ENCODE measurements at places on chromosomes 11 and 22. TPM values are rescaled to one million over a fixed set of nuclear protein-coding genes. Genes with fewer than 3 reads are reported as not detected.

- no peak for DNase-seq
- H3K4me3 ChIP-seq: no peak overlapping the region
- no peaks in the 10 kb centered on the region for H3K27me3 ChIP-seq
- H3K4me1 ChIP-seq: peaks cover 9% of the 10 kb centered on the region
Observed at GRCh38 chr11:37449146-37449545, 851.1 kb upstream of the RAG2 start.

DNA sequence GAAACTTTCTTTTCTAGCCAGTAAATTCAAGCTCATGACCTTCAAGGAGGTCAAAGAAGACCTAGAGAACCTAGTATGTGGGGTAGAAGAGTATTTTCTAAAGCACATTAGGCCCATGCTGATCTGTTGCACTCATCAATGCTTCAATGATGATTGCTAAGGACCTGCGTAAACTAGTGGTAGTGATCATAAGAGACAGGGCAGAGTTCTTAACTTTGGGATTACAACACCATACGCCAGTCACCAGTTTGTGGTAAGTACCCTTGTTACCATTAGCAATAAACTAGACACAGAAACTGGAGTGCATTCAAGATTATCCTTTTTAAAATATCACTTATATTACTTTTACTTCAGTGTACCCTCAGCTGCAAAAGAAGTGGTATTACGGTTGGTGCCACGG is 490.3 kb downstream of the BUD13 start:
- H3K27me3 ChIP-seq: no peaks in the 10 kb centered on the region
- no peak for DNase-seq
- no peaks in the 10 kb centered on the region for H3K36me3 ChIP-seq
- no peak overlapping the region for H3K27ac ChIP-seq
- H3K4me3 ChIP-seq: no peak overlapping the region

GRCh38 chr11:76807206-76807875 is 24.2 kb downstream of the TSKU start:
- DNase-seq: peak; percentile 56
- H3K4me3 ChIP-seq: no peak overlapping the region
- H3K4me1 ChIP-seq: peaks cover 9% of the 10 kb centered on the region
- no peaks in the 10 kb centered on the region for H3K36me3 ChIP-seq
- no peak overlapping the region for H3K27ac ChIP-seq
- no peaks in the 10 kb centered on the region for H3K27me3 ChIP-seq

GRCh38 chr22:41753984-41754383 is 46.5 kb upstream of the CCDC134 start:
- H3K27ac ChIP-seq: no peak overlapping the region
- H3K4me3 ChIP-seq: no peak overlapping the region
- H3K4me1 ChIP-seq: peaks cover 5% of the 10 kb centered on the region
- DNase-seq: no peak
- H3K27me3 ChIP-seq: no peaks in the 10 kb centered on the region

The HTR3B gene
- polyA plus RNA-seq: 0.05 TPM

GRCh38 chr11:57373146-57373545 is 7.8 kb downstream of the PRG3 start:
- DNase-seq: no peak
- no peaks in the 10 kb centered on the region for H3K27me3 ChIP-seq
- peaks cover 4% of the 10 kb centered on the region for H3K4me1 ChIP-seq
- no peak overlapping the region for H3K4me3 ChIP-seq

The DCDC1 gene
- polyA plus RNA-seq: not detected

The MMP13 gene
- polyA plus RNA-seq: not detected

The APOA4 gene
- not detected for polyA plus RNA-seq

The AGBL2 gene
- not detected for polyA plus RNA-seq

- H3K4me1 ChIP-seq: peaks cover 46% of the 10 kb centered on the region
- peak within 1 kb of the TSS; percentile 100 for H3K4me3 ChIP-seq
- H3K27ac ChIP-seq: peak within 1 kb of the TSS; percentile 98
- no peaks in the 10 kb centered on the region for H3K27me3 ChIP-seq
- peaks cover 34% of the 10 kb centered on the region for H3K36me3 ChIP-seq
Observed at GRCh38 chr11:72814286-72815109, at the start of gene ATG16L2. Gene ATG16L2 (plus strand): TSS chr11:72814411. CDS start chr11:72814446, 35 bp downstream.

- H3K27me3 ChIP-seq: no peaks in the 10 kb centered on the region
- H3K27ac ChIP-seq: no peak overlapping the region
- H3K4me3 ChIP-seq: no peak overlapping the region
- no peaks in the 10 kb centered on the region for H3K4me1 ChIP-seq
Observed at GRCh38 chr11:31199378-31199777, 170.2 kb downstream of the DCDC1 start.

The GNG3 gene
- not detected for polyA plus RNA-seq

DNA sequence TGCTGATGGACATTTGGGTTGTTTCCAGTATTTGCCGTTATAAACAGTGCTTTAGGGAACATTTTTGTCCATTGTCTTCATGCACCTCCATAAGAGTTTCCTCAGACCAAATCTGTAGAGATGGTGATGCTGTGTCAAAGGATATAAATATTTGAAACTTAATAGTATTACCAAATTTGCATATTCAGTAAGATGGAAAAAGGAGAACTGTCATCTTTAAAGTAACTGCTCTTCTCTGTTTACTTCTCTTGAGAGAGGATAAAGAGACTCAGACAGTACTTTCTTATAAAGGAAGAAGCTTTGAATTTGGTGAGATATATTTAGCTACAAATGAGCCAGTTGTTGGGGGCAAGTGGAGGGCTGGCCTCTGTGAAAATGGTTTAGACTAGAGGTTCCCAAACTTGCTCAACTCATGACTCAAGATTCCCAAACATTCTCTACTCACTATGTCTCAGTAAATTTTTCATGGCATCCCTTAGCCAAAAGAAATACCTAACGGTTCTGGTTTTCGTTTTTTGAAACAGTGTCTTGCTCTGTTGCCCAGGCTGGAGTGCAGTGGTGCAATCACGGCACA is 26.2 kb downstream of the SHISA8 start:
- H3K27ac ChIP-seq: no peak overlapping the region
- DNase-seq: no peak
- H3K4me3 ChIP-seq: no peak overlapping the region
- no peaks in the 10 kb centered on the region for H3K4me1 ChIP-seq

- no peaks in the 10 kb centered on the region for H3K36me3 ChIP-seq
- H3K4me3 ChIP-seq: no peak overlapping the region
- DNase-seq: no peak
Observed at GRCh38 chr11:44167046-44167445, 71.6 kb downstream of the EXT2 start.

The DCHS1 gene
- polyA plus RNA-seq: 0.88 TPM

GRCh38 chr11:71156301-71156700 is 96.1 kb downstream of the SHANK2 start:
- H3K4me3 ChIP-seq: no peak overlapping the region
- no peak for DNase-seq
- H3K27ac ChIP-seq: no peak overlapping the region
- H3K4me1 ChIP-seq: no peaks in the 10 kb centered on the region

The OR8D4 gene
- not detected for polyA plus RNA-seq

DNA sequence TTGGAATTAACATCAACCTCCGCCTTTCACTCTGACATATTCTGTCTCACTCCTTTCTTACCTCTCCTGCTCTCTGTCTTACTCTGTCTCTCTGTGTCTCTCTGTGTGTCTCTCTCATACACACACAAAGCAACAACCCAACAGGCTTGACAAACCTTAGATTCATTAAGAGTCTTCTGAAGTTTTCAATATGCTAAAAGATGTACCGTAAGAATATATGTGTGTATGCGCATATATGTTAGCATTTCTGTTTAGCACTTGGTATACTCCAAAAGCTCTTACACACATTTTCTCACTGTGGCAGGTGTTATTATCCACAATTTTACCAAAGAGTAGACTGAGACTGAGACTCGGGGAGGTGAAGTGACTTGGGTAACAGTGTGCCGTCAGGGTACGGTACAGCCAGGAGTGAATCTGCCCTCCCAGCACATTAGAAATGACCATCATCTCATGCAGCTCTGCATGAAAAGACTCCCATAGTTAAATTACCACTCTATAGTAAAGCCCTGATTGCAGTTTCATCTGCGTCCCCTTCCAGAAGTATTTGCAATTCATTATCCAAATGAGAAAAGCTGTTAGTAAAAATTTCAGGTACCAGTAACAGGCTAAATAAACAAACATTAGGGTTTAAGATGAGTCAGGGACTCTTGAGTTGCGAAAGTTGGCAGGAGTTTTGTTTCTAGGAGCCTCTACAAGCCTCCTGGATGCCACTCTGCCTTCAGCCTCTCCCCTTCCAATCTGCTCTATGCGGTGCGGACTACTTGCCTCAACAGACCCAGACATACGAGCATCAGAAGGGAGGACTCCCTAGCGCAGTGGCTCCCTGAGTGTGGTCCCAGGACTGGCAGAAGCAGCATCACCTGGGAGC is 195.2 kb upstream of the TMEM45B start:
- H3K36me3 ChIP-seq: no peaks in the 10 kb centered on the region
- H3K27me3 ChIP-seq: no peaks in the 10 kb centered on the region
- no peak overlapping the region for H3K4me3 ChIP-seq
- no peak overlapping the region for H3K27ac ChIP-seq
- DNase-seq: no peak
- H3K4me1 ChIP-seq: no peaks in the 10 kb centered on the region

The GRIK4 gene
- not detected for polyA plus RNA-seq

GRCh38 chr11:74437441-74438042 is 29.8 kb downstream of the KCNE3 start:
- H3K4me1 ChIP-seq: no peaks in the 10 kb centered on the region
- H3K27me3 ChIP-seq: no peaks in the 10 kb centered on the region
- no peak for DNase-seq
- H3K4me3 ChIP-seq: no peak overlapping the region

- peak; percentile 83 for DNase-seq
- no peaks in the 10 kb centered on the region for H3K27me3 ChIP-seq
- peak within 1 kb of the TSS; percentile 94 for H3K4me3 ChIP-seq
- peaks cover 40% of the 10 kb centered on the region for H3K4me1 ChIP-seq
Observed at GRCh38 chr11:842370-843002, at the start of the genes POLR2L and TSPAN4. Gene POLR2L (minus strand): TSS chr11:842529. CDS start chr11:842508, 21 bp downstream. Gene TSPAN4 (plus strand): TSS chr11:842852. CDS start chr11:850305, 7,453 bp downstream.

The CALCB gene
- polyA plus RNA-seq: not detected

DNA sequence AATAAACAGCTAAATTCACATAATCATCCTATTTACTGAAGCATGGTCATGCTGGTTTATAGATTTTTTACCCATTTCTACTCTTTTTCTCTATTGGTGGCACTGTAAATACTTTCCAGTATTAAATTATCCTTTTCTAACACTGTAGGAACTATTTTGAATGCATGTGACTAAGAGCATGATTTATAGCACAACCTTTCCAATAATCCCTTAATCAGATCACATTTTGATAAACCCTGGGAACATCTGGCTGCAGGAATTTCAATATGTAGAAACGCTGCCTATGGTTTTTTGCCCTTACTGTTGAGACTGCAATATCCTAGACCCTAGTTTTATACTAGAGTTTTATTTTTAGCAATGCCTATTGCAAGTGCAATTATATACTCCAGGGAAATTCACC is 10.7 kb downstream of the RAG1 start:
- H3K4me1 ChIP-seq: no peaks in the 10 kb centered on the region
- H3K27me3 ChIP-seq: no peaks in the 10 kb centered on the region
- no peak overlapping the region for H3K27ac ChIP-seq
- DNase-seq: no peak

GRCh38 chr11:31943056-31943780 is 132.1 kb upstream of the PAX6 start:
- no peak overlapping the region for H3K4me3 ChIP-seq
- no peak overlapping the region for H3K27ac ChIP-seq
- no peaks in the 10 kb centered on the region for H3K27me3 ChIP-seq
- no peaks in the 10 kb centered on the region for H3K36me3 ChIP-seq
- H3K4me1 ChIP-seq: no peaks in the 10 kb centered on the region

Data from CD14-positive monocyte (primary cell).